ENCODE measurements at places on chromosomes 6 and 20.
A peak's percentile ranks its signal among the peaks of the same experiment; 100 is the strongest.

DNA sequence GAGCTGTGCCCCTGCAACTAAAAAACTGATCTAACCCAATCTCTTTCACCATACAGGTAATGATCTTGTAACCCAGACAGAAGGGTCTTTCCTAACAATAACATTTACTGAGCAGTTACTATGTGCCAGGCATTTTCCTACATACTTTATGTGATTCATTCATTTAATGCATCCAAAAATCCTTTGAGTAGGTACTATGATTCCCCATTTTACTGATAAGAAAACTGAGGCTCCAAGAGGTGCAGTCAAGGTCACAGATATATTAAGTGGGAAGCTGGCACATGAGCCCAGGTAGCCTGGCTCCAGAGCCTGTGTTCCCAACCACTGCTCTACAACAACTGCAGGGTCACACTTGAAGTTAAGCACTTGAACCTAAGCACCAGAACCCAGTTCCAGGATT, 87.6 kb downstream of the NCR2 start:
- DNase-seq, result no peak

DNA sequence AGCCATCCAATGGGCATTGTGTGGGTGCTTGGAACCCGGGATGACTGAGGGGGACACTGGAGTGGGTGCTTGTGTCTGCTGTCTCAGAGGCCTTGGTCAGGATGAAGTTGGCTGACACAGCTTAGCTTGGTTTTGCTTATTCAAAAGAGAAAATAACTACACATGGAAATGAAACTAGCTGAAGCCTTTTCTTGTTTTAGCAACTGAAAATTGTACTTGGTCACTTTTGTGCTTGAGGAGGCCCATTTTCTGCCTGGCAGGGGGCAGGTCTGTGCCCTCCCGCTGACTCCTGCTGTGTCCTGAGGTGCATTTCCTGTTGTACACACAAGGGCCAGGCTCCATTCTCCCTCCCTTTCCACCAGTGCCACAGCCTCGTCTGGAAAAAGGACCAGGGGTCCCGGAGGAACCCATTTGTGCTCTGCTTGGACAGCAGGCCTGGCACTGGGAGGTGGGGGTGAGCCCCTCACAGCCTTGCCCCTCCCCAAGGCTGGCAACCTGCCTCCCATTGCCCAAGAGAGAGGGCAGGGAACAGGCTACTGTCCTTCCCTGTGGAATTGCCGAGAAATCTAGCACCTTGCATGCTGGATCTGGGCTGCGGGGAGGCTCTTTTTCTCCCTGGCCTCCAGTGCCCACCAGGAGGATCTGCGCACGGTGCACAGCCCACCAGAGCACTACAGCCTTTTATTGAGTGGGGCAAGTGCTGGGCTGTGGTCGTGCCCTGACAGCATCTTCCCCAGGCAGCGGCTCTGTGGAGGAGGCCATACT, 49.4 kb downstream of the PYGB start:
- peak; percentile 37 for DNase-seq

GRCh38 chr20:13259921-13260320, 38.8 kb downstream of the ISM1 start:
- DNase-seq, result no peak

GRCh38 chr6:106122306-106122918, 36.3 kb downstream of the PRDM1 start:
- DNase-seq, result no peak

DNA sequence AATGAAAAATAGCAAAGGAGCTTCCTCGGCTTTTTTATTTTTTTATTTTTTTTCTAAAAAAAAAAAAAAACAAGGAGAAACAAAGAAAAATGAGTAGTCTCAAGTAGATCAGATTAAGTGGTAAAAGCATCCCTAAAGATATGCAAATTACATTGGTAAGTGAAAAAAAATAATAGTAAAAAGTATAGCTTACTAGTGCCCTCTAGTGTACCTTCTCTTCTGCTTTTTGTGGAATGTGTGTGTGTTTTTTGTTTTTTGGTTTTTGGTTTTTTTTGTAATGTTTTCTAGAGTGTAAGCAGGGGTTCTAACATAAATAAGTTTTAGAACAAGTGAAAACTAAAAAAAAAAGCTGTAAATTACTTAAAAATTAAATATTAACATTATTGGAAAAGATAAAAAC, 1062.0 kb downstream of the HACE1 start:
- peak; percentile 9 for DNase-seq

- DNase-seq, result no peak
These were observed 1287.0 kb upstream of the GJE1 start for GRCh38 chr6:140845701-140846100.

DNA sequence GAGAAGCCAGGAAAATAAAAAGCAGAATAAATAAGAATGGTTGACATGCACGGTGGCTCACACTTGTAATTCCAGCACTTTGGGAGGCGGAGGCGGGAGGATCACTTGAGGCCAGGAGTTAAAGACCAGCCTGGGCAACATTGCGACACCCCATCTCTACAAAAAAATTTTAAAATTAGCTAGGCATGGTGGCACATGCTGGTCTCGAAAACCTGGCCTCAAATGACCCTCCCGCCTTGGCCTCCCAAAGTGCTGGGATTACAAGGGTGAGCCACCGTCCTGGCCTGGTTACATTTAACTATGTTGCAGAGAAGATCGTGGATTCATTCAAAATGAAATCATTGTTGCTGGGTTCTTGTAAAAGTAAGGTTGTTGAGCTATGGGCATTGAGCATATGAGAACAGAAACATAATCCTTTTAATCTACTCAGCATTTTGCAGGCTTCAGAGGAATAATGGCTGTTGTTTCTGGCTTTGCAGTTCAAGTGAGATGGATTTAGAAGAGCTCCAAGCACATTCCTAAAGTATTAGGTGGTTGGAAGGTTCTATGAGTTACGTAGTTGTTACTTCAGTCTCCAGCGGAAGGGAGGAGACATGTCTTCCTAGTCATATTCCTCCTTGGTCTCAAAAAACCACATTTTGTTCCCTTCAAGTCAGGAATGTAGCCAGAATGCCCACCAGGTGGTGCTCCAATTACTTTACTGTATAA, 45.6 kb upstream of the RAB23 start:
- peak; percentile 94 for DNase-seq

- DNase-seq, result no peak
These were observed 8.3 kb upstream of the TIAM2 start for GRCh38 chr6:154986787-154987235.

- peak; percentile 63 for DNase-seq
These were observed 122.3 kb upstream of the AFDN start for GRCh38 chr6:167704396-167704901.

GRCh38 chr6:136798044-136798443, 5.8 kb upstream of the MAP3K5 start:
- no peak for DNase-seq

GRCh38 chr6:166106076-166106686, 61.5 kb downstream of the TBXT start:
- peak; percentile 75 for DNase-seq

DNA sequence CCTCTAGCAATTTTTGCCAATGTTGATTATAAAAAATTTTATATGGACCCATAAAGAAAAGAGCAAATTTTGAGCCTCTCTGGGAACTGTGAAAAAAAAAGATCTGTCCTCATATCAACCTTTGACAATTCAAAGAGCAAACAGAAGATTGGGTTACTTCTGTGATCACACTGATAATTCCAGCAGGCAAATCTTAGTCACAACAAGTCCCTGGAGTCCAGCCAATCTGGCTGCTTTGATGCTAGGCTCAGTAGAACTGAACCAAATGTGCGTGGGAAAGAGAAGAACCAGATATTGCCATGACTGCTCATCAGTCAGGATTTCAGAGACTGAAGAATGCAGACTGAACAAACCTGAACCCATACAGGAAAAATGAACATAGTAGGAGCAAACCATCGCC, 438.4 kb upstream of the FLRT3 start:
- DNase-seq, result peak; percentile 22

GRCh38 chr6:80543598-80544222, 437.2 kb downstream of the BCKDHB start:
- DNase-seq, result peak; percentile 27

DNA sequence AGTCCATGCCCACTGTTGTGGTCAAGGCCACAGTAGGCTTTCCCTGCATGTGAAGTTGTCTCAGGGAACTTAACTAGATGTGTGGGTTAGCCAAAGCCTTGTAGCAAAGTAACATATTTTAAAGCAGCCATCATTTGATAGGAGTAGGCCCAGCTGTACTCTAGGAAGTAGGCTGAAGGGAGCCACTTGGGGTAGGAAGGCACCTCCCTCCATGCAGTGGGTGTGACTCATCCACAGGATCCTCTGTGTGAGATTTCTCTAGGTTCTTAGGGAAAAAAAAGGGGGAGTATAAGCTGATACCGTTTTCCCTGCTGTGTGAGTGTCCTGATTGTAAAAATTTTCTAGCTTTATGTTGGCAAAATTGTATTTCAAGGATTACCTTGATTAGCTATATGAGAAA, 44.7 kb downstream of the VAPB start:
- DNase-seq, result no peak

DNA sequence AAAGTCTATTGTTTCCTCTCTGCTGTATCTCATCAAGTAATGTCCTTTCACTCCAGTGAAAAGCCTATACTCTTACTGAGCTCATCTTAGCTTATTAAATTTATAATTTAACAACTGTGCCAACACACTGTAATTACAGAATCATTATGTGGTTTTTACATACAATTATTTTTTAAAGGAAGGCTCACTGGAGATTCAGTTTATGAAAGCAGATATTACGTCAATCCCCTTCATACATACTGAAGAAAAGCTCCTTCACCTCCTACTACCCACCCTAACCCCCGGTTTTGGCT, 28.1 kb downstream of the ARHGAP18 start:
- no peak for DNase-seq

DNA sequence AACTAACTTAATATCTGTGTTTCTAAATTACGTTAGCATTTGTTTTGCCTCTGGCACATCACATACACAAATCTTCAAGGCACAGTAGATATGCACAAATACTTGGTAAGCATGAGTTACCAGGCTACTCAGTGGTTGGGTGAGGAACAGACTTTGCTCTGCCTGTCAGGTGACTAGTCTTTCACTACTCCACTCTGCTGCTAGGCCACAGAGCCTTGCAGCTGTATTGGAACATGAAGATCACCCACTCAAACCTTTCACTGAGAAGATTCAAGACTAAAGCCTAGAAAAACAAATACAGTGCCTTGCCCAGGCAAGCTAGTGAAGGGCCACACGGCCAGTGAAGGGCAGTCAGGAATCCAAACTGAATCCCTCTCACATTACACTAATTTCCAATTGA, 47.0 kb downstream of the DTNBP1 start:
- no peak for DNase-seq

- DNase-seq, result peak; percentile 40
These were observed 6.0 kb downstream of the TCF21 start for GRCh38 chr6:133894795-133895358.

- no peak for DNase-seq
These were observed 29.9 kb upstream of the SMOC2 start for GRCh38 chr6:168411130-168411529.
